ENCODE measurements at places on chromosomes 4 and X.

- no peak for DNase-seq
These were observed 27.1 kb upstream of the STX18 start for GRCh38 chr4:4568806-4569427.

- DNase-seq, result no peak
These were observed 18.7 kb downstream of the YIPF7 start for GRCh38 chr4:44632733-44633132.

DNA sequence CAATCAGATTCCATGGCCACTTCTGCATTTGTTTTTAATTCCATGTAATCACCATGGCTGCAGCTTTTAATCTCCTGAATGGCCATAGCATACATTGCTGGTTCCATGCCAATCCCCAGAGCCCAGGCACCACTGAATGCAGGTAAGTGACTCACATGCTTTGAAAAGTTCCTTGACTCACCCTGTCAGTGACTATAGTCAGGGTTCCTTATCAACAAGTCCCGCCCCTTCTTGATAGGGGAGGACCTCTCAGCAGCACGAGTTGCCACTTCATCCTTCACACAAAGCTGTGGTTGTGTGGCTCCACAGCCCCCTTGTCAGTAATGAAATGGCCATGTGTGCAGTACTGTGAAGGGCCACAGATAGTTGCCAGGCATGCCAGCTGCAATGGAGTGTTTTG lies 516.6 kb downstream of the PPARGC1A start:
- DNase-seq, result no peak

DNA sequence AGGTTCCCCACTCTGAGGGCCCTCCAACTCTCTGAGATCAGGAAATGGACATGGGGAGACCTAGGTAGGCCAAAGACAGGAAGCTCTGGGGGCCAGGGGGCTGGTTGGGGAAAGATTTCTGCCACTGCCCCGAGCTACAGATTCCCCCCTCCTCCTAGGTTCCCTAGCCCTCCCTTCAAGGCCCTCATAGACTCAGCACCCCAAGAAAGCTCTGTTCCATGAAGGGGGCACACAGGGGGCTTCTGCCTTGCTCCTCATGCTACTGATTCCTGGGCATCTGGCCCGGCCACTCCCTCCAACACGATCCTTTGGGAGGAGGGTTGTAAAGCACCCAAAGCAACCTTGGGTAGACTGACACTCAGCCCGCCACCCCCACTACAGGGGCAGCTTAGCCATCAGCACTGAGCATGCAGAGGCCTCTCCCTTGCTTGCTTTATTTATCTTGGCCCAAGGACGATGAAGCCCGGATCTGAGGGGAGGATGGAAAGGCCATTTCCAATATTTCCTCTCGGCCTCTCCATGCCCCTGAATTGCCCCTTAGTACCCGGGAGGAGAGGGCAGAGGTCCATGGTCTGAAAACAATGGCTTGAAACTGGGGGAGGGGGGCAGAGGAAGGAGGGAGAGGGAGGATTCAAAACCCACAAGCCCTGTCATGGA lies 146.7 kb downstream of the PJA1 start:
- no peak for DNase-seq

DNA sequence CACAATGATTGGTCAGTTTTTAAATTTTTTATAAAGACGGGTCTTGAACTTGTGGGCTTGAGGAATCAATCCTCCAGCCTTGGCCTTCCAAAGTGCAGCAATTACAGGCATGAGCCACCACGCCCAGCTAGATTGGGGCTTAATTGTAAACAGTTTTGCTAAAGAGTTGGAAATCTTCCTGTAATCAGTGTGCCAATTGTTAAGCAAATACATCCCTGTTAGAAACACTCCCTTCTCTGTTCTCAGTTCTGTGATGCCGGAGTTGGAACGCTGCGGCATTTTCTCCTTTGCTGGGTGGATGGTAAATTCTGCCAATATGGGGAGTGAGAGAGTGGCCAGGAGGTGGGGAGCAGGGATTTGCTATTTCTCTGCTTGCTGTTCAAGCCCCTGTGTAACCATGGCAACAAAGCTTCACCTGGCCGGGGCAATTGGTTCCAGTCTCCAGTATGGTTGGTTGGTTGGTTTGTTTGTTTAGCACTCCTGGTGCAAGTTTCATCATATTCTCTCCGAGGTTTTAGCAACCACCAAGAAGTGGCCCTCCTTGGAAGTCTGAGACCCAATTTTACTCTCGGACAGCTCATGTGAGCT lies 3.0 kb upstream of the SPATA4 start:
- DNase-seq, result no peak

DNA sequence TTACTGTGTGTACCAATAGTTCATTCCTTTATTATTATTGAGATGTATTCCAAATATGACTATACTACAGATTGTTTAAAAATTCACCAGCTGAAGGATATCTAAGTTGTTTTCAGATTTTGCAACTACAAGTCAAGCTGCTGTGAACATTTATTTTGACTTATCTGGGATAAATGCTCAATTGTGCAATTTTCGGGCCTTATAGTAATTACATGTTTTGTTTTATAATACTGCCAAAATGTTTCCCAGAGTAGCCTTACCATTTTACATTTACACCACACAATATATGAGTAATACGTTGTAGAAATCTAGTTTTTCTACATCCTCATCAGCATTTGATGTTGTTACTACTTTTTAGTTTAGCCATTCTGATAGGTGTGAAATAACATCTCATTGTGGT lies 179.6 kb downstream of the ANTXR2 start:
- DNase-seq, result no peak

DNA sequence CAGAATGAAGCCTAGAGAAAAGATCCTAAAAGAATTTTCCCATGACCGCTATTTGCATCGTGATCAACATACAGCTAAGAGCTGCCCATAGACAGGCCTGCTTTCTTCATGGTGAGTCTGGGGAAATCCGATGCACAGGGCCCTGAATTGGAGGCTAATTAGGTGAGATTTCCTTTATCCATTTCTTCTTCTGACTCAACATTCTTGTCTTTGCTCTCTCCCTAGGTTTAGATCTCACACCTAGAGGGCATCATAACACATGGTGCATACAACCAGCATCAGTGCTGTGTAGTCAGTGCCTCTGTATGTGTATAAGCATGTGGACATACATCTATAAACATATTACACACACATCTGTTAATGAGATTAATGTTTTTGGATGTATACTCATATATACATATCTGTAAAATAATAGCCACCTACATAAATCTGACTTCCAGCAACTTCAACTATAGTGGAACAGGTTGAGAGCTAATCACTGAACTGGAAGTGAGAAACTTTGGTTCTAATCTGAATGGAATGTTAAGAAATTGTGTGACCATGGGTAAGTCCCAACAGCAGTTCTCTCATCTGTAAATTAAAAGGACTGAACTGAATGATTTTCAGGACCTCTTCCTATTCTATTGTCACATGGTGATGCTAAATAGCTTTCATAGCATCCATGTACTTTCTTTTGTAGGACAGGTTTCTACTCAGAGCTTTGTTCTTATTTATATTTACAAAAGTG lies 17.5 kb downstream of the GATB start:
- DNase-seq, result no peak

DNA sequence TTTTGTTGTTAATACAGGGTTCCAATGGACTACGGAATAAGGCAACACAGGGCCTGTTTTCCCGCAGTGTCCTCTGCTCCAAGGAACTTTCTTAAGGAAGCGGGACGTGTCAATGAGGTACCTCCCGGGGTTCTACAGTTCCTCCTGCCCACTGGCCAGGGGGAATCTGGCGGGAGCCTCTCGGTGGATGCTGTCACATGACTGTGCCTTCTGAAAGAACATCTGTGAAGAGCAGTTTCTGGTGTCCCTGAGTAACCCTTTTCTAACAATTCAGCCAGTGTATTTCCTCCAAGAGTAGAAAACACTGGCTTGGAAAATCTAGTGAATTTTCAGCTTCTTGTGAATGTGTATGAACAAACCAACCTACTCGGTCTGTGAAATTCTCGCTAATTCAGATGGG lies 32.7 kb downstream of the MFAP3L start:
- DNase-seq, result no peak

Measured in T-helper 9 cell (primary cell).